ENCODE measurements at places on chromosomes 4 and X.

- peak; percentile 17 for DNase-seq
Observed at GRCh38 chr4:26719954-26720552, 136.2 kb downstream of the TBC1D19 start.

DNA sequence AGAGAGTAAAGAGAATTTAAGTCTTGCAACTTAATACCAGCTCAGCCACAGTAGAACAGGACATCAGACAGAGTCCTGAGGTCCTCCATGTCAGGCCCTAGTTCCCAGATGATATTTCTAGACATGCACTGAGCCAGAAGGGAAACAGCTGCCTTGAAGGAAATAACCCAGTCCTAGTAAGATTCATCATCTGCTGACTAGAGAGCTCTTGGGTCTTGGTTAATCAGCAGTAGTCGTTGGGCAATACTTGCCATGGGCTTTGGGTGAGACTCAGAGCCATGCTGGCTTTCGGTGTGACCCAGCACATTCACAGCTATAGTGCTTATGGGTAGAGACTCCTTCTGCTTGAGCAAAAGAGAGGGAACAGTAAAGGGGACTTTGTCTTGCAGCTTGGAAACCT, 379.1 kb downstream of the AR start:
- no peak for DNase-seq

- DNase-seq, result no peak
Observed at GRCh38 chrX:118904218-118904617, 70.2 kb upstream of the LONRF3 start.

DNA sequence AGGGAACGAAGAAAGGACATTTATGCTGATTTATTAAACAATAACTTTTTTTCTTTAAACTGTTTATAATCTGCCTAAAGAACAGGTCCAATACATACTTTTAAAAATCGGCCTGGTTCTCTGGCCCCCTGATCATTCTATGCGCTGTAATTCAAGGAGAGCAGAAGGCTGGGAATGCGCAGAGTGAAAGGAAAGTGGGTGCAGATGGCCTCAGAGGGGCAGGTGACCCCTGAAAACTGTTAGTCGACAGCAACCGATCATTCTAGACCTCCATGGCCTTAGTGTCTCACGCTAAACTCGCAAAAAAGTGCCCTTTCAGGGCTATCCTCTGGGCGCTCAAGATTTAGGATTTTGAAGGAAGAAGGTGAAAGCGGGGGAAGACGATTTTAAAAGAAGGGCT, 2.2 kb downstream of the PDE5A start:
- DNase-seq, result no peak

DNA sequence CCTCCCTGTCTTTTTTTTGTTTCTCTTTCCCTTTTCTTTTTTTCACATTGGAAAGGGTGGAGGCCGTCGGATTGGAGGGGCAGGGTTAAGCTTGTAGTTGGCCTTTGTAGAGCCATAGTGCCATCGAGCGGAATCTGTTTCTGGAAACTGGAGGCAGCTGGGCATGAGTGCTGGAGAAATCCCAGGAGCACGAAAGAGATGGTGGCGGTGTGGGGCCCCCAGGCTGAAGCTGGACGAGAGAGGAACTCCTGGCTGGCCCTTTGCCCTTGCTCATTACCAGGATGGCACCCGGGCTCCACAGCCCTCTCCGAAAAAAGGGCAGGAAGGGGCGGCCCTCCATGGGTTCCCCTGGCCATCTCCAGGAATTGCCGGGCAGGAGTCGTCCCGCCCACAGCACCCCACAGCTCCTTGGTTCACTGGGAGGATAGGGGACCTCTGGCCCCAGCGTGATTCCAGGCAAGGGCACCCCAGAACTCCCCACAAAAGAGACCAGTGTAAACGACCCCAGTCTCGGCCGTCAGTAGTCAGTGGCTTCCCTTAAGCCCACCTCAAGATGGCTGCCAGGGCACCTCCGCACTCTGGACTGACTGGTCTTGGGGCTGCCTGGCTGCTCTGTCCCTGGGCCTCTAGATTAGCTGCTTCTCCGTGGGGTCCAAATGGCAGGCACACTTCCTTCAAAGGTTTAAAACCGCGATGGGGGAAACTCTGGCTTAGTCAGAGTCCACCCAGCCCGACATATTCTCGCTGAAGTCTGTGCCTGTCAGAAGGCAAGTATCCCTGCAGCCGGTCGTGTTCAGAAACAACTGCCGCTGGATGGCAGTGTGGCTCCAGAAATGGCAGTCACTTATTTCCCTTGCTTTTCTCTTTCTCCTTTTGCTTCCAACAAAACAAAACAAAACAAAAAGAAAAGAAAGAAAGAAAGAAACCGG, 74.1 kb downstream of the NBDY start:
- DNase-seq, result peak; percentile 77

All from erythroblast (primary cell).